ENCODE measurements at places on chromosomes 1 and 21. TPM values are rescaled to one million over a fixed set of nuclear protein-coding genes. Genes with fewer than 3 reads are reported as not detected.

DNA sequence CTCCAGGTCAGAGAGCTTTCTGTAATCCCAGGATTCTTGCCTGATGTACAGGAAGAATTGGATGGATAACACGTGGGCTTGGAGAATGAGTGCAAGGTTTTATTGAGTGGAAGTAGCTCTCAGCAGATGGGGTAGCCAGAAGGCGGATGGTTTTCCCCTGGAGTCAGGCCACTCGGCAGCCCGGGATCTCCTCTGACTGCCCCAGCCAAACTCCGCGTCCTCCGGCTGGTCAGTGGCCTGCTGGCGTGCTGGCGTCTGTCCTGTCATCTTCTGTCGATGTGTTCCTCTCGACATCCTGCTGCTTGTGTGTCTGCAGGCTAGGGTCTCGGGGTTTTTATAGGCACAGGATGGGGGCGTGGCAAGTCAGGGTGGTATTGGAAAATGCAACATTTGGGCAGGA lies 27.4 kb upstream of the GJA9 start:
- no peak overlapping the region for H3K27ac ChIP-seq
- no peaks in the 10 kb centered on the region for H3K4me1 ChIP-seq
- H3K36me3 ChIP-seq, result no peaks in the 10 kb centered on the region
- no peaks in the 10 kb centered on the region for H3K27me3 ChIP-seq
- no peak overlapping the region for H3K4me3 ChIP-seq
- peak; percentile 19 for DNase-seq

- DNase-seq, result peak; percentile 72
- H3K27me3 ChIP-seq, result peaks cover 3% of the 10 kb centered on the region
- H3K4me3 ChIP-seq, result no peak overlapping the region
- H3K4me1 ChIP-seq, result peaks cover 24% of the 10 kb centered on the region
- no peaks in the 10 kb centered on the region for H3K36me3 ChIP-seq
These were observed 18.9 kb upstream of the SLC26A9 start for GRCh38 chr1:205961991-205962820.

GRCh38 chr1:232586679-232587078 lies 43.3 kb downstream of the SIPA1L2 start:
- no peak for DNase-seq
- no peak overlapping the region for H3K27ac ChIP-seq
- no peaks in the 10 kb centered on the region for H3K36me3 ChIP-seq
- H3K4me3 ChIP-seq, result no peak overlapping the region

- H3K4me1 ChIP-seq, result peaks cover 28% of the 10 kb centered on the region
- peak overlapping the region; percentile 69 for H3K27ac ChIP-seq
- no peaks in the 10 kb centered on the region for H3K27me3 ChIP-seq
- H3K4me3 ChIP-seq, result no peak overlapping the region
- peak; percentile 94 for DNase-seq
These were observed 50.8 kb upstream of the COL24A1 start for GRCh38 chr1:86207323-86207722.

DNA sequence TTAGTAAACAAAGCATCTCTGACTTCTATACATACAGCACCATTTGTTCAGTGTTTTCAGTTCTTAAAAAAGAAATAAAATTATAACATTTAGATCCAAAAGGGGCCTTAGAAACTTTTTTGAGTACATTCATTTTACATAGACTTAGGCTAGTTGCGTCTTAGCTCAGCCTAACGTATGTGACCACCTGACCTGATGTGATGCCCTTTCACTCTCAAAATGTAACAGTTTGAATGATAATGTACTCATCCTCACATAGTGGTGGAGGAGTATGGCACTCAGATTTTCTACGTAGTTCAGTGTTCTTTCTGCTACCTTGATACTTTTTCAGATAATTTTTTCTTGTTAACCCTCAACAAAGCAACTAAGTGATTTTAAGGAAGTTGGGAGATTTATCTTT lies 43.4 kb downstream of the RPRD2 start:
- H3K27ac ChIP-seq, result no peak overlapping the region
- no peaks in the 10 kb centered on the region for H3K36me3 ChIP-seq
- no peak overlapping the region for H3K4me3 ChIP-seq
- H3K27me3 ChIP-seq, result no peaks in the 10 kb centered on the region

- peak overlapping the region; percentile 90 for H3K27ac ChIP-seq
- DNase-seq, result no peak
- H3K36me3 ChIP-seq, result no peaks in the 10 kb centered on the region
- peaks cover 28% of the 10 kb centered on the region for H3K4me1 ChIP-seq
- peak overlapping the region; percentile 48 for H3K4me3 ChIP-seq
- H3K27me3 ChIP-seq, result no peaks in the 10 kb centered on the region
These were observed 12.7 kb downstream of the VSIG8 start for GRCh38 chr1:159849626-159850366.

DNA sequence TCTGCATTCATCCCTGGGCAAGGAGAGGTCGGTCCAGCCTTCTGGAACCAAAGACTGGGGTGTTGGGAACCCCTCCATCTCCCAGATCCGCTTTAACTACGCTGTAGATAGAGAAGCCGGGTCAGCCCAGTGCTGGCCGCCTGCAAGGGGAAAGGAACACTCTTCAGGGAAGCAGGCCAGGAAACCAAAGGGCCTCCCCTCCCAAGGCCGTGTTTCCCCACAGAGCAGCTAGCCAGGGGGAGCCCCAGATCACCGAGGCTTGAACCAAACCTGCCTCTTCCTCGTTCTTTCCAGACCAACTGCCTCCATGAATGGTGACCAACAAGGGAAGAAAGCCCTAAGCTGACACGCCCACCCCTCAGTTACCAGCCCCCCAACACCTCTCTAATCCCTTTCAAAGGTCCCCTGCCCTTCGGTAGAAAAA lies 1.2 kb upstream of the CHD5 start:
- no peaks in the 10 kb centered on the region for H3K4me1 ChIP-seq
- no peak overlapping the region for H3K27ac ChIP-seq
- peaks cover 12% of the 10 kb centered on the region for H3K36me3 ChIP-seq
- DNase-seq, result peak; percentile 88
- H3K4me3 ChIP-seq, result no peak overlapping the region

DNA sequence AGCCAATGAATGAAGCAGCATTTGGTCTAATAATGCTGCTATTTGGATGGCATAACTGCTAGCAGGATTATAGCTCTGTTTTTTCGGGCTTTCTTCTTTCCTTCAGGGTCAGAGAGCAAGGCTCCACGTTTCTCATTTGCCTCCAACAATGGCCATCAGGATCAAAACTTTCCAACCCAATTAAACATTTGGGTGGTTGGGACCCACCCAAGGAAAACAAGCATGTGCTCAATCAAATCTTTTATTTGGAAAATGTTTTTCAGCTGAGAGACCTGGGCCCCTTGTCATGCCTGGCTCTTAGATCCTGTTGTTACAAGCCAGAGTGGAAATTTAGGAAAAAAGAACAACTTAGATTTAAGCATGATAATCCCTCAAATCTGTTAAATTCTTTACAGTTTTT lies 373.1 kb upstream of the USP24 start:
- DNase-seq, result no peak
- H3K36me3 ChIP-seq, result no peaks in the 10 kb centered on the region
- peaks cover 34% of the 10 kb centered on the region for H3K4me1 ChIP-seq
- no peak overlapping the region for H3K4me3 ChIP-seq
- no peaks in the 10 kb centered on the region for H3K27me3 ChIP-seq
- peak overlapping the region; percentile 19 for H3K27ac ChIP-seq

- H3K27me3 ChIP-seq, result no peaks in the 10 kb centered on the region
- no peak overlapping the region for H3K4me3 ChIP-seq
- no peaks in the 10 kb centered on the region for H3K4me1 ChIP-seq
- DNase-seq, result no peak
These were observed 176.5 kb upstream of the GJB5 start for GRCh38 chr1:34578306-34578705.

GRCh38 chr1:86776108-86776507 lies 71.7 kb downstream of the SH3GLB1 start:
- peaks cover 61% of the 10 kb centered on the region for H3K4me1 ChIP-seq
- H3K27me3 ChIP-seq, result no peaks in the 10 kb centered on the region
- H3K4me3 ChIP-seq, result no peak overlapping the region

DNA sequence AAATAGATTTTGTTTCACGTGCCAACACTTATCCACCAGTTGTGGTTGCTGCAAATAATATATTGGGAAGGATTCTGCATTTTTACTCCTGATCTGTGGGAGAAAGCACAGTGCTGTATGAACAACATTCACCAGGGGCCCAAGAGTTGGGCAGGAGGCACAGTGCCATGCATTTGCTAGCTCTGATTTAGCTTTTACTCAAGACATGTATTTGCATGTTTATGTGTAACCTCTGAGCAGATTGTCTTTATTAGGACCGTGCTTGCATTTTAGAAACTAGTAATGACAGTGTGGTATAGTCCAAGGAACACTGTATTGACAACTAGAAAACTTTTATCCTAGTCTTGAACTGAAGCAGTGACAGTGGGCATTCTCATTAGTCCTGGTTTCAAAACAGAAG lies 133.9 kb upstream of the B3GALT2 start:
- H3K27ac ChIP-seq, result no peak overlapping the region
- H3K27me3 ChIP-seq, result no peaks in the 10 kb centered on the region
- no peak for DNase-seq
- peaks cover 9% of the 10 kb centered on the region for H3K4me1 ChIP-seq
- no peaks in the 10 kb centered on the region for H3K36me3 ChIP-seq

DNA sequence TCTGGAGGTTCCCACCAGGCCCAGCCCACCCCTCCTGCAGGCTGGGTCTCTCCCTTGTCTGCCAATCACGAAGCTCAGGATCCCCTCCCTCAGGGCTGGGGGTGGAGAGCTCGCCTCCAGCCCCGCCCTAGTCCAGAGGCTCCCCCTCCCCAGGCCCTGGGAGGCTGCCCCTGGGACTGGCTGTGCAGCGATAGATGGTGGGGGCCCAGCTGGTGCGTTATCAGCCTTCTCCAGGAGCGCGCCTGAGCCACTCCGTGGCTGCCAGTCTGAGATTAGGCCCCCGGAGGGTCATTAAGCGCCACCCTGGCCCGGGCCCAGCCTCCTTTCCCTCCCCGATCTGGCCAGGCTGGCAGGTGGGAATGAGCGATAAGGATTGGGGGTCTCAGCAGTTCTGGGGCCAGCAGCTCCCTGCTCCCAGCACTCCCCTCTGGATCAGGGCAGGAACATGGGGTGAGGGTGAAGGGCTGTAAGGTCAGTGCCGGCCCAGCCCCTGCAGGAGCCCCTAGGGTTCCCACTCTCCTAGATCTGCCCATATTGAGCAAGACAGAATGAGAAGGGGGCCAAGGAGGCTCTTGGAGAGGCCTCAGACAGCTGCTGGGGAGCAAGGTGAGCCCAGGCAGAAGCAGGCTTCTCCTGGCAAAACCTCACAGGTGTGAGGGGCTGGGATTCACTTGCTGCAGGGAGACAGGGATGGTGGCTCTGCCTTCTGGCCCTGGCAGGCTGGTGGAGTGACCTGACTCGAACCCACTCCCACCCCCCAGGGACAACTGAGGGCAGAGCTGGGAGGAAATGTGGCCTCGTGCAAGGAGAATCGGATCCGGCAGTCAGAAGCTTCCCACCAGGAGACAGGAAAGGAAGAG lies 8.5 kb downstream of the PDZK1IP1 start:
- no peak overlapping the region for H3K27ac ChIP-seq
- peak; percentile 77 for DNase-seq
- no peaks in the 10 kb centered on the region for H3K36me3 ChIP-seq
- peaks cover 16% of the 10 kb centered on the region for H3K4me1 ChIP-seq

- H3K27ac ChIP-seq, result no peak overlapping the region
- DNase-seq, result peak; percentile 98
- no peaks in the 10 kb centered on the region for H3K36me3 ChIP-seq
- H3K27me3 ChIP-seq, result no peaks in the 10 kb centered on the region
These were observed 28.1 kb downstream of the AHDC1 start for GRCh38 chr1:27575840-27576331.

GRCh38 chr1:37175666-37176215 lies 141.4 kb upstream of the GRIK3 start:
- H3K4me1 ChIP-seq, result no peaks in the 10 kb centered on the region
- H3K4me3 ChIP-seq, result no peak overlapping the region
- no peak overlapping the region for H3K27ac ChIP-seq
- no peak for DNase-seq
- H3K36me3 ChIP-seq, result no peaks in the 10 kb centered on the region
- H3K27me3 ChIP-seq, result no peaks in the 10 kb centered on the region

- no peak for DNase-seq
- H3K4me3 ChIP-seq, result no peak overlapping the region
- no peaks in the 10 kb centered on the region for H3K27me3 ChIP-seq
These were observed 503.6 kb downstream of the MRPL39 start for GRCh38 chr21:25103500-25104207.

- no peak overlapping the region for H3K27ac ChIP-seq
- H3K36me3 ChIP-seq, result no peaks in the 10 kb centered on the region
- no peaks in the 10 kb centered on the region for H3K27me3 ChIP-seq
- H3K4me1 ChIP-seq, result no peaks in the 10 kb centered on the region
These were observed 30.8 kb downstream of the ELAVL4 start for GRCh38 chr1:50139339-50140181.

DNA sequence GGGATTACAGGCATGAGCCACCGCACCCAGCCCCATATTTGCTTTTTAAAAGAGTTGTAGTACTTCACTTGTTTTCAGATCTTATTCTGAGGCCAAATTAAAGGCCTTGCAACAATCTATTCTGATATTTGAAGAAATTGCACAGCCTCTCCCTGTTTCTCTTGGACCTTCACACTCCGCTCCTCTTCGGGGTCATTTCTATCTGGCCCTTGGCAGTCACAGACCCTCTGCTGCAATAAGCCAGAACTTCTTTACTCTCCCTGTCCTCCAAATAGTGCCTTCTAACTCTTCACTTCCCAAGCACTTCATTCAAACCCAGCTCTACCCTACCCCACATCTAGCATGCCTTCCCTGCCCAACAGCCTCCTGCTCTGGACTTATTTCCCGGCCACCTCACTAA lies 110.7 kb downstream of the LAMC2 start:
- H3K27ac ChIP-seq, result no peak overlapping the region
- peaks cover 8% of the 10 kb centered on the region for H3K4me1 ChIP-seq
- H3K36me3 ChIP-seq, result no peaks in the 10 kb centered on the region
- no peaks in the 10 kb centered on the region for H3K27me3 ChIP-seq
- DNase-seq, result no peak

GRCh38 chr1:180188091-180188506 lies 33.4 kb downstream of the QSOX1 start:
- H3K36me3 ChIP-seq, result peaks cover 96% of the 10 kb centered on the region
- no peak overlapping the region for H3K27ac ChIP-seq
- peak; percentile 97 for DNase-seq

DNA sequence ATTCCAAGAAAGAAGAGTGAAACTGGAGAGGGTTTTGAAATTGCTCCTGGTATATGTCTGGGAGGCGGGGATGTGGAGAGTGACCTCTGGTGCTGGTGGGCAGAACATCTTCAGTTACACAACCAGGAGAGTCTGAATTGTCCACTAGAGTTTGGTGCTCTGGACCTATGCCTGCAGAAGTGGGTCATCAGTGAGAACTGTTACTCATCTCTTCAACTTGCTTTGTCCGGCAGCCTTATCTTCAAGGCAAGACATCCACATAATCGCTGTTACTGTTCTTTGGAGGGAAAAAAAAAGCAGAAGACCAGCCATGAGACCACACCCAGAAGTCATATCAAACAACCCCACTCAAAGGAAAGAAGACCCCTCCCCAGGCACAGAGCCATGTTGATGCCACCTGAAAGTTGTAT lies 14.9 kb downstream of the SH2D1B start:
- H3K36me3 ChIP-seq, result no peaks in the 10 kb centered on the region
- H3K4me3 ChIP-seq, result no peak overlapping the region
- peaks cover 27% of the 10 kb centered on the region for H3K27me3 ChIP-seq
- no peaks in the 10 kb centered on the region for H3K4me1 ChIP-seq

Gene ZNF684
- total RNA-seq, result 3.6 TPM

Gene S100A12
- not detected for total RNA-seq

Gene KCNK2
- 161 TPM for total RNA-seq

Gene GPR3
- total RNA-seq, result under 0.01 TPM

Gene ESPN
- total RNA-seq, result not detected

Gene GSTM5
- total RNA-seq, result 2.1 TPM

Gene NTNG1
- total RNA-seq, result 3.6 TPM

Gene CR1L
- total RNA-seq, result not detected

Gene DDAH1
- 89.6 TPM for total RNA-seq

Gene BNIPL
- 1.2 TPM for total RNA-seq

All from osteoblast (primary cell).